Dermis lymphatic vessel endothelial cell (primary cell): ENCODE measurements at places on chromosomes 5 and 9. TPM values are rescaled to one million over a fixed set of nuclear protein-coding genes. Genes with fewer than 3 reads are reported as not detected.

The SPATA9 gene
- total RNA-seq = 0.17 TPM in 1 of 2 replicates, not detected in the other

The LIX1 gene
- total RNA-seq = not detected in 2 replicates

The COL27A1 gene
- 0.22 and 0.69 TPM in 2 replicates for total RNA-seq

The CCDC171 gene
- total RNA-seq = 0.65 and 0.77 TPM in 2 replicates
